ENCODE measurements at places on chromosomes 6 and 20. TPM values are rescaled to one million over a fixed set of nuclear protein-coding genes. Genes with fewer than 3 reads are reported as not detected.

Gene SYCP2L
- total RNA-seq: not detected

Gene SLC17A2
- not detected for total RNA-seq

Gene ETV7
- total RNA-seq: not detected

Gene FOXA2
- 4.2 TPM for total RNA-seq

Gene CENPQ
- total RNA-seq: 10.2 TPM

Gene SLC4A11
- 1.1 TPM for total RNA-seq

Gene SAMD10
- 3.6 TPM for total RNA-seq

Gene SYTL3
- 5.5 TPM for total RNA-seq

Gene MYB
- 0.40 TPM for total RNA-seq

Gene SSTR4
- not detected for total RNA-seq

Gene PHACTR2
- 38.5 TPM for total RNA-seq

Gene TMEM200A
- total RNA-seq: 23.2 TPM

Gene TFAP2C
- 11.7 TPM for total RNA-seq

Gene ADA
- total RNA-seq: 7.8 TPM

Gene GPX5
- total RNA-seq: not detected

Gene NUDT3
- total RNA-seq: 19.2 TPM

Gene CTNNBL1
- total RNA-seq: 43.1 TPM

Gene PCIF1
- 17.7 TPM for total RNA-seq

Gene FAM184A
- 0.03 TPM for total RNA-seq

Gene ASIP
- total RNA-seq: not detected

Gene HLA-A
- total RNA-seq: 89.9 TPM

Gene DIDO1
- total RNA-seq: 25.9 TPM

All from HT1080 (cell line).